Myocyte (in vitro differentiated cells): ENCODE measurements at places on chromosomes 5 and 9.

GRCh38 chr5:121681229-121681855 lies 170.3 kb upstream of the FTMT start:
- DNase-seq = no peak

DNA sequence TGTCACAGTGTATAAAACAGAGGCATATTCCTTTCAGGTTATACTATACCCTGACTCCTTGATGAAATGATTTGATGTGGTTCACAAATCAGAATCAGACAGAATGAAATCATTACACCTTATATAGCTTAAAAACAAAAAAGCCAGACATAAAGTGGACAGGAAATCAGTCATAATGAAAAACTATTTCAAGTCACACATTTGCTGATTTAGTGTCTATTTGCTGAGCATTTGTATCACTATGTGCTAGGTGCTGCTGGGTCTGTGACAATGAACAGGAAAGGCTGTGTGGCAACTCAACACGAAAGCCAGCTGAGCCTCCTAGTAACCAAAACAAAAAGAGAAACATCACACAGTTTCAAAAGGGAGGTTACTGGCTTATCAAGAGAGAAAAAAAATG lies 194.0 kb downstream of the EFNA5 start:
- no peak for DNase-seq

DNA sequence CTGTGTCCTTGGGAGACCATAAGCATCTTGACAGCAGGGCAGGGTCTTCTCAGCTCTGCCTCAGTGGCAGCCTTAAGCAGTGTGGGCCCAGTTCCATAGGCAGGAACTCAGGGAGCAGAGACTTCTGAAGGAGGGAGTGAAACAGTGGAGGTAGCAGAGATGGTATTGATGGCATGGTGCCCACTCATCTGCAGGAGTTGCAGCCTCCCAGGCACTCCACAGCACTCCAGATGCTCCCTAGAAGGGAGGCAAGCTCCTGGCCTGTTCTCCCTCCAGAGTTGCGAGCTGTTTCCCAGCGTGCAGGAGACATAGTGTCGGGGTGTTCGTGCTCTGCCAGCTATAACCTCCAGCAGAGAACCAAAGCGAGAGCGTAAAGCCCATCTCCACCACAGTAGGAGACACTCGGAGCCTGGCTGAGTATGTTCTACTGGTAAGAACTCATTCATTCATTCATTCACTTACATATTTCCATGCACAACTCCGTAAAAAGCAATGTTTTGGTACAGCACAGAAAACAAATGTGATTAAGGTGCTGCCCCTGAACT lies 31.4 kb upstream of the UNC5A start:
- no peak for DNase-seq

DNA sequence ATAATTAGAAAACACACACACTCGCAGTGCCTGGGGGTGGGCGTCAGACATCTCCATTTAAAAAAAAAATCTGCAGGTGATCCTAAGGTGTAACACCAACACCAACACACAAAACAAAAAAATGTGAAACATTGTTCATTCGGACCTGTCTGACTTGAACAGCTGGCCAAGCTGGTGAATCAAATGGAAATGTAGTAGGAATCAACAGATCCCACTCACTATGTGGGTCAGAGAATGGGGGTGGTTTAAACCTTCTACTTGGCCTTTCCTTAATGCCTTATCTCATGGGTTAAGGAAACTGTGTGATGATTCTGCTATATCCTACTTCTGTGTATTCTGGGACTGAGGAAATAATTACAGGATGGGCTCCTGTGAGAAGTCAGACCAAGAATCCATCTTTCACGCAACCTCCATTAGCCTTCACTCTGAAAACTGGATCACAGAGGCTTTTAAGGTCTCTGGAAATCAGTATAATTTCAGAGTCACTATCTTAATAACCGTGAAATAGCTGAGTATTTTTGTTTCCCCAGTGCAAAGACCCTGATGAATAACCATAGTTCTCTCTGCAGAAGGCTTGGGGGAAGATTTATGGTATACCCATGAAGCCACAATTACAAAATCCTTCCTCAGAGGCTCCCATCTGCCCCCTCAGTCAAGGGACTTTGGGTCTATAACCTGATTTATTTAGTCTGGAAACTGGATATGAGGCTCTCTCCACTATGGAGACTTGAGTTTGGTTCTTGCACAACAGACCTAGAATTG lies 17.2 kb upstream of the MCCC2 start:
- DNase-seq = no peak

DNA sequence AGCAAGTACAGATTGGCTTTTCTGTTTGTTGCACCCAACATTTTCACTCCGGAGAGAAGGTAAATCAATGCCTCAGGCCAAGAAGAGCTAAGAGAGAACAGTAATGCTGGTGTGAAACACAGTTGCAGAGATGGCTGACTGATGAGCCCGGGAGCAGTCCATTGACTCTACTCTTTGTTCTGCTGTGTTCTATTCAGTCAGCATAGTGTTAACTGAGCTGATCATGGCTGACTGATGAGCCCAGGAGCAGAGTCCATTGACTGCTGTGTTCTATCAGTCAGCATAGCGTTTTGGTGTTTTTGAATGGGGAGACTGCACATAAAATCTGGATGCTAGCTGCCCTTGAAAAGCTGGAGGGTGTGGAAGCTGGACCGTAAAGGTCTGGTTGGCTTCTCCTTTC lies 141.4 kb downstream of the FRMD3 start:
- no peak for DNase-seq

DNA sequence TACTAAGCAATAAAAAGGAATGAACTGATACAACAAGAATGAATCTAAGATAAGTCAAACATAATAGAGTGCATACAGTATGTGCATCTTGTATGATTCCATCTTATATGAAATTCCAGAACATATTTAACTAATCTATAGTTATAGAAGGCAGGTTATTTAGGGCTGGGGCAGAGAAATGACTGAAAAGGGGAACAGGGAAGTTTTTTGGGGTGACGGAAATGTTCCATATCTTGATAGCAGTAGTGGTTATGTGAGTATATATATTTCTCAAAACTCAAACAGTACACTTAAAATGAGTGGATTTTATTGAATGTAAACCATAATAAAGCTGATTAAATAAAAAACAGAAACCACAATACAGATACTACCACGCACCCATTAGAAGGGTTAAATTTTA lies 24.6 kb downstream of the FBXW11 start:
- no peak for DNase-seq

GRCh38 chr9:86241216-86241615 lies 18.2 kb downstream of the C9orf153 start:
- DNase-seq = no peak

- no peak for DNase-seq
These were observed 16.7 kb upstream of the CD74 start for GRCh38 chr5:150429410-150429873.

GRCh38 chr5:72556351-72557166 lies 49.3 kb upstream of the ZNF366 start:
- DNase-seq = peak; percentile 88

GRCh38 chr9:125387861-125388524 lies 126.4 kb downstream of the GAPVD1 start:
- DNase-seq = no peak

- DNase-seq = no peak
These were observed 681 bp downstream of the F2R start for GRCh38 chr5:76716456-76717157.

DNA sequence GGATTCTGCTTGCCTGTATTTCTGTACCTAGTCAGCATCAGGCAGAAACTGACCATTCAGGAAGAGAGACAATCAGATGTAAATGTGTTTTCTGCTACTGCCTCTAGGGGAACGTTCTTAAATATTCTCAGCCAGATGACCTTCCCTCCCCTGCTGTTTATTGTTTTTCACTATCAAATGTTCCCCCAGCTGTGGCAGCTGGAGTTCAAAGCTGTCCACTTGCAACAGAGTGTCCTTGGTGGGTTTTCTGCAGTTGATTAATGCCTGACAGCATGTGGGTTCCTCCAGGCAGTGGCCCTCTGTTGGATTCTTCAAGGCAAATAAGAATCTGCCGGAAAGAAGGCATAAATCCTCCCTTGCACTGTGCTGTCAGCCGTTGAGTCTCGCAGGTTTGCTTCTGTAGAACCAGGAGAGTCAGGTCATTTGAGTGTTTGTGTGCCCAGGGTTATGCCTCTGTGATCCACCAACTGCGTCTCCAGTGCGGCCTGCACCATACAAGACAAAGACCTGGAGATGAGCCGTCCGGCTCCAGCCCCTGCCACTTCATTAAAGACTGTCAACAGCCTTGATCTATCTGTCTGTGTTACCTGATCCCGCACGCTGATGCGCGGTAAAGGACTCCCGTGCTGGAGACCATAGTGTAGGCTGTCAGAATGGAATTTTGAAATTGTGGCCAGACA lies 203.4 kb downstream of the GADD45G start:
- peak; percentile 15 for DNase-seq

DNA sequence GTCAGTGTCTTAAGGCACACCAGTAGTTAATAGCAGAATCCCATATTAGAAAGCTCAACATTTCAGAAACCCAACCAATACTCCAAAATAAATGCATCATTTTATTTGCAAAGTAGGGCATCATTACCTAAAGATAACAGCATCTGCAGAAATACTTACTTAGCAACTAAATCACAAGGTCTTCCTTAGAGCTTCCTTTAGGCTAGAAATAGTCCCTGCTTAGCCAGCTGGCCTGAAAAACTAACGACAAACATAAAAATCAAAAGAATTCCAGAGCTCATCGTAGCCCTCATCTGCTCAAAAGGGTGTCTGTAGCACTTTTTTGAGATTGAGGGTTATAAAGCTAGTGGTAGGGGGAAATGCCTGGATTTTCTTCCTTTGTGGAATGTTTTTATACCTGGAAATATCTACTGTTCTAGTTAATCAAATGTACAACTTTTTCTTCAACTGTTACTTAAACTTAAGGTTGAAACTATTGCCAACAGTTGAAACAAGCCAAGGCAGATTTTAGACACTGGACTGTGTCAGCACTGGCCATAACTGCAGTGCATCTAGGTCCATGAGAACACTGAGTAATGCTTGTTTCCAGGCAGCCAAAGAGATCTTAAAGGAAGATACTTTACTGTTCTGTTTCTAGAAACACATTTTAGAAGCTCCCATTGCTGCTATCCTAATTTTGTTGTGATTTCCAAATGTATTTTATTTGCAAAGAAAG lies 129.4 kb upstream of the RASA1 start:
- DNase-seq = no peak

DNA sequence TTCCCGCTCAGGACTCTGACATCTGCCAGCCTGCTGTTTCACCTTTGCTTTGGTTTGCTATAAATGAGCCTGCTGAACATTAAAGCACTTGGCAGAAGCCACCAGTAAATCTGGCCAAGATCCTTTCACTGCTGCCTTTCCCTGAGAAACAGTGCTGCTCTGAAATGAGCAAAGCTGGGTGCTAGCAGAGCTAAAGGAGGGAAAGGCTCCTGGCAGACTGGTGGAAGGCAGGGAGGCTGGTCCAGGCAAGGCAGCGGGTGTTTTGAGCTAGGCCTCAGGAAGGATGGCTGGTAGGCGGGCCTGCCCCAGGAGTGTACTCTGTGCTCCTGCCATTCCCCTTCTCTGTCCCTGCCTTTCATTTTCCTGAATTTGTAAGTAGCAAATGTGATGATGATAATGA lies 52.5 kb upstream of the PTGS1 start:
- DNase-seq = no peak

GRCh38 chr9:93471124-93471523 lies 17.7 kb upstream of the FAM120AOS start:
- DNase-seq = no peak

GRCh38 chr5:130198927-130199326 lies 294.7 kb downstream of the CHSY3 start:
- DNase-seq = peak; percentile 40

- peak; percentile 7 for DNase-seq
These were observed 32.7 kb downstream of the PKD2L2 start for GRCh38 chr5:137921931-137922330.

GRCh38 chr5:144566747-144567420 lies 396.2 kb downstream of the KCTD16 start:
- no peak for DNase-seq

GRCh38 chr5:139707445-139708003 lies 59.4 kb downstream of the CXXC5 start:
- no peak for DNase-seq

DNA sequence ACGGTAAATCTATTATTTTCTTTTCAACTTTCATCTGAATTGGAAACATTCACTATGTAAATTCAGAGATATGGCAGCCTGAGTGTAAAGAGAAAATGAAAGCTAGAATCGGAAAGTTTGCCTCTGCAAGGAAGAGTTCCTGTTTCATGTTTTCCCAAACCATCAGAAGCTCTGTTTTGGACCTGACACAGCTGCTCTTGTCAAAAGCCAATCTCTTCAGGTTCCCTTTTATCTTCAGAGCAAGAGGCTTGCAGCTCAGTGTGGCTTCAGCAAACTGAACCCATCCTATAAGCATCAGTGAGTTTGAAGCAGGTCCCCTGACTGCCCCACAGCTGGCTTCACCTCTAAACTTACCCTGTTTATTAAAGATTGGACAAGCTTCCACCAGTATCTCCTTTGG lies 1099.7 kb downstream of the DTWD2 start:
- DNase-seq = peak; percentile 19

- DNase-seq = peak; percentile 48
These were observed 84.6 kb downstream of the CEMIP2 start for GRCh38 chr9:71683598-71684235.

DNA sequence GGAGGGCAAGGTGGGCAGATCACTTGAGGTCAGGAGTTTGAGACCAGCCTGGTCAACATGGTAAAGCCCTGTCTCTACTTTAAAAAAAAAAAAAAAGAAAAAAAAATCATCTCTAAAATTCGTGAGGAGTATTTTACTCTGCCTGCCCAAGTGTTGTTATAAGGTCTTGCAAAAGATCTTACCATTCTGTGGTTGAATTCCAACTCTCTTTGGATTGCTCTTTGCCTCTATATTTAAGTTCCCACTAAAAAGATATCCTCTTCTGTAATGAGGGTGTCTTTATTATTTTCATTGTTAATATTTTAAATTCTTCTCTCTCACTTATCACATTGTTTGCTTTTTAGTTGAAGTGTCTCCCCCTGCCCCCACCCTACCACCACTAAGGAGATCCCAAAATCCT lies 33.4 kb downstream of the CREBRF start:
- no peak for DNase-seq

- no peak for DNase-seq
These were observed 92.4 kb upstream of the SLC1A1 start for GRCh38 chr9:4397917-4398316.

DNA sequence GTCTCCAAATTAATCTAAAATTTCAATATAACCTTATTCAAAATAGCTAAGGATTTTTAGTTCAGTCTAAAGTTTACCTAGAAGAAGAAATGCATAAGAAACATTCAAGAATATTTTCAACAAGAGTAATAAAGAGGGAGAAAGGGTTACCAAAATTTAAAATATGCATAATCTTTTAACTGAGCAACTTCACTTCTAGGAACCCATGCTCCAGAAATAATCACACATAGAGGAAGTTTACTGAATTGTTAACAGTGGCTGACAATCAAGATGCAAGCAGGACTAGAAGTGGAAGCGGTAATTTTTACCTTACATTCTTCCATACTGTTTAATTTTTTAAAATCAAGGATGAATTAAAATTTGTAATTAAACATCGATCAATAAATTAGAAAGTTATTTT lies 1.9 kb downstream of the PJA2 start:
- DNase-seq = no peak

DNA sequence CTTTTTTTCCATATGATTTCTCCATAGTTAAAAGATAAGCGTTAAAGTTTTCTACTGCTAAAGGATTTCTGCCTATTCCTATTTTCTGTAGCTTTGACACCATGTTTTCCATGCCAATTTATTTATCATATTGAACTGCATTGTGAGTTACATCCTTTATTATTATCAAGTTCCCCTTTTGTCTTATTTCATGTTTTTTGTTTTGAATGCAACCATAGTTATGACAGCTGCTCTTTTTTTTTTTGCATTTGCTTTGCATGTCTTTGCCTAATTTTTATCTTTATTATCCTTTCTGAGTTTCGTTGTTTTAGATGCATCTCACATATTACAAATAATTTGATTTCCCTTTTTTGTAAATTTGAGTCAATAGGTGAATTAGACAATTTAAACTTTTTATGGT lies 161.5 kb downstream of the DEPDC1B start:
- no peak for DNase-seq
